Mammary epithelial cell (primary cell): ENCODE measurements at places on chromosomes 4 and X. TPM values are rescaled to one million over a fixed set of nuclear protein-coding genes. Genes with fewer than 3 reads are reported as not detected.

GRCh38 chr4:80831383-80832361 is 198.8 kb upstream of the BMP3 start:
- DNase-seq, result peak; percentile 84

The IL15 gene
- 3.2 TPM for total RNA-seq

DNA sequence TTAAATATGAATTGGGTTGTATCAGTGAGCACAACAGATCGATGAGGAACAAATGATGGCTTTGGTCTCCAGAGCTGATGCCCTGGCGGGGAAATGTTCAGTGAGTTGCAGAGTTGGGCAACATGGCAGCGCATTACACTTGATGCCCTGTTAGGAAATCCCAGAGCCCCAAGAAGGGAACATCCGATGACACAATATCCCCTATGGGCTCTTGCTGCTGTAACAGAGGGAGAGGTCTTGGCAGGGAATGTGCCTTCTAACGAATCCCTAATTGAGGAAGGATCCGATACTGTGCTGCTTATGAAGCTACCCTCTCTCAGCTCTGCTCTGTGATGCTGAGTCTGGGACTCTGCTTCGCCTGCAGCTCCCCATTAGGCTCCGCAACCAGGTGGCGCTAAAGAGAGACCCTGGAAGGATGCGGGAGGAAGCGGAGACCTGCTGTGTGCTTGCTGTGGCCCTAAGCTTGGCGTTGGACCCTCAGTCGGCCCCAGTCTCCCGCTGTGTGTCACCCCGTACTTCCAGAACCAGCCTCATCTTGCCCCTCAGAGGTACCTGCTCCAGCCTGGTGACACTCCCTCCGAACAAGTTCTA is 38.9 kb downstream of the PDHA1 start:
- peak; percentile 6 for DNase-seq

DNA sequence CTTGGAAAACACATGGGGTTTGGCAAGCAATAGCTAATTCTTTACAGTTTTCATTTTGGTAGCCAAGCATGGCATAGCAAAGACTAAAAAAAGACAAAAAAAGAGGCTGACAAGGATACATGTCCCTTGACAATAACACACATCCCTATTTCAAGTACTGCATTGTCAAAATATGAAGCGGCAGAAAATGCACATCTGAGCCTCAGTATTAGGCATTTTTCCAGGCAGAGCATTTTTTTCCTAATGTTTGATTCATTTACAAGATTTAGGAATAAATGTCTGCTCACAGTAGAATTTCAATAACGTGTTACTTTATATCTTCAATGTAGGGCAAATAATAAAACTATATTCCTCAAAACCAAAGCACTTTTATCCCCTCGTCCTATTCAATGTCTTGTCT is 216.3 kb upstream of the PCDH18 start:
- DNase-seq, result no peak

GRCh38 chr4:182519528-182519927 is 276.3 kb downstream of the TENM3 start:
- DNase-seq, result no peak

DNA sequence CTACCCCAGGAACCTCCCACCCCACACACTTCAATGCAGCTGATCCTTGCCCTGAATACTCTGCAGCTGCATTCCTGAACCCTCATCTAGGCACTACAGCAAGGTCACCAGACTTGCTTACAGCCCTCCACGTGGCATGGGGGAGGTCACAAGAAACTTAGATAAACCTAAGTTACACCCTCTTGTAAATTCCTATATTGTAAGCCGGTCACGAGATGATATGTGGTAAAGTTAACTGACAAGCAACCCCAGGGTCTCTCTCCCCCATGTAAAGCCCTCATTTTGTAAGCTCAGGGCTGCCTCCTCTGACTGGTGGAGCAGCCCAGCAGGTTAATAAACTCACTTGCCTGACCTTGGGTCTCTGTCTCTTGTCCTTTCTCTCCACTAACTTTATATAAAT is 570.7 kb downstream of the PCDH7 start:
- no peak for DNase-seq

The RPS6KA6 gene
- total RNA-seq, result 5.3 and 7.8 TPM in 2 replicates
